ENCODE measurements at places on chromosomes 16 and 17.
A peak's percentile ranks its signal among the peaks of the same experiment; 100 is the strongest.

GRCh38 chr16:783404-784161, 4.6 kb downstream of the RPUSD1 start:
- no peak for DNase-seq

DNA sequence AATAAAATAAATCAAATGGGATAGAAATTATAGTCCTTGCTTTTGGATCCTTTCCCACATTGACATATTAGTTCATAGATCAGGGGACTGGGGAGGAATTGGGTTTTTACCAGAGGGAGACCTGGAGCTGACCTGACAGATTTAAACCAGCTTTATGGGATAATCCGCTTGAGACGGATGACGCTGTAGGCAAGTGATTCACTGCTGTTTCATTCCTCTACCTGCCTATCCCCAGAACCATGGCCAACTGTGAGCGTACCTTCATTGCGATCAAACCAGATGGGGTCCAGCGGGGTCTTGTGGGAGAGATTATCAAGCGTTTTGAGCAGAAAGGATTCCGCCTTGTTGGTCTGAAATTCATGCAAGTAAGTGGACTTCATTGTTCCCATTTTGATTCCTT, 2.1 kb downstream of the NME1 start:
- no peak for DNase-seq

GRCh38 chr17:43721537-43722268, 36.9 kb downstream of the SOST start:
- DNase-seq = peak; percentile 30

DNA sequence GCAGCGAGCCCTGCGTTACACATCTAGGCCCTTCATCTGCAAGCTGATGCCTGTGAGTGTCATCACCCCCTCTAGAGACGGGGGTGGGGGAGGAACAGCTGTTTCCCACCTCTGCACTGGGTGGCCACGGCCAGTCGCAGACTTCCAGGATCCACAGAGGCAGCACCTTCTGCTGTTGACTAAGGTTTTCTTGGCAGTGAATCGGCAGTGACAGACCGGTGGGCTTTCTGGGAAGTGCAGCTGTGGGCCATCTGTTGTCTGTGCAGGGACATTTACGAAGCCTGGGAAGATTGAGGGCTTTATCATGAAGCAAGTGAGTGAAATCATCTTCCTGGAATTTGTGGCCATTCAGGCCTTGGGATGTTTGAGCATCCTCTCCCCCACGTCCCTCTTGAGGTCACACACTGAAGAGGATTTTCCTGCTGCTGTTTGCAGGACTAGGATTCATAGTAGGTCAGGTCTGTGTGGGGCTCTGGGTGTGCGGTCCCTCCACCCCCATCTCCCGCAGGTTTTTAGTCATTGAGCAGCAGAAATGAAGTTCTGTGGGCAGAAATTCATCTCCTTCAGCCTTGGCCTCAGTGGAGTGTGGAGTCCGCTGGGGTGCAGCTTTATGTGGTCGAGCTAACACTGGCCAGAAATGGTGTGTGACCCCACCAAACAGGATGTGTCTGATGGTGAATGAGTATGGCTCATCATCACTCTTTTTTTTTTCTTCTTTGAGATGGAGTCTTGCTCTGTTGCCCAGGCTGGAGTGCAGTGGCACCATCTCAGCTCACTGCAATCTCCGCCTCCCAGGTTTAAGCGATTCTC, 12.0 kb downstream of the PGS1 start:
- peak; percentile 80 for DNase-seq

GRCh38 chr16:56312028-56312300, 113.4 kb downstream of the AMFR start:
- DNase-seq = no peak

DNA sequence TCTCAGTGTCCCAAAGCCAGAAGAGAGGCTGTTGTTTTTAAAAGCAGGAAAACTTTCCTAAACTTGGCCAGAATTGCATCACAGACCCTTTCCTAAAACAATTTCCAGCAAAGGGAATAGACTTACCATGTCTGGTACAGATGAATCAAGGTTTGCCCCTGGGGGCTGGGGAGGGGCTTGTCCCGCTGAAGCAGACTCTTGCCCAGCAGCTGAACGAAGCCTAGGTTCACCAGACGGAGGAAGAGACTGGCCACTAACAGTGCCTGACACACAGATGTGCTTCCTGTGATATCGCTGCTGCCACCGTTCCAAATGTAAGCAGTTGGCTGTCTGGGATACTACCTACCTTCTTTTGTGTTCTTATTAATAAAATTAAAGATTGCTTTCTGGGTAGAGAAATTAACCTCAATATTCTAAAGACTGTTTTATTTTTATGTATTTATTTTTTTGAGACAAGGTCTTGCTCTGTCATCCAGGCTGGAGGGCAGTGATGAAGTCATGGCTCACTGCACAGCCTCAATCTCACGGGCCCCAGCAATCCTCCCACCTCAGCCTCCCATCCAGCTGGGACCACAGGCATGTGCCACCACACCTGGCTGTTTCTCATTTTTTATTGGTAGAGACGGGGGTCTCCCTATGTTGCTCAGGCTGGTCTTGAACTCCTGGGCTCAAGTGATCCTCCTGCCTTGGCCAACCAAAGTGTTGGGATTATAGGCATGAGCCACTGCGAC, 13.5 kb downstream of the PRCD start:
- DNase-seq = no peak

DNA sequence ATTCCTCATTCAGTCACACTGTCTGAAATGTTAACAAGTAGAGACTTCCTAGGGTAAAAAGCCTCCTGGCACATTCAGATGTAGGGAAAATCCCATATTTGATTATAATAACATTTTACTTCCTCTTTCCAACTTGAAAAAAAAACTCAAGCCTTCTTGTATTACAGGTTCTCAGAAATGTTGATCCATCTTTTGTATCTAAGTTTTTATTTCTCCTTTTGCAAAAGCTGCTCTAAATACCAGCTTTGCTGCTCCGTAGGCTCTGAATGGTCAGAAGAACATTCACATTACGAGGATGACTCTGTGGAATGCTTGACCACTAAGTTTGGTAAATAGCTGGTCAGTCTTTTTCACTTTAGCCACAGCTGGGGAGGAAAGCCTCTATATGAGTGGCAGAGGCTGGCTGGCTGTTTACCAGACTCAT, 13.2 kb upstream of the HEATR6 start:
- peak; percentile 47 for DNase-seq

All from AG08396 (cell line).